ENCODE measurements at places on chromosomes 2 and 18.

DNA sequence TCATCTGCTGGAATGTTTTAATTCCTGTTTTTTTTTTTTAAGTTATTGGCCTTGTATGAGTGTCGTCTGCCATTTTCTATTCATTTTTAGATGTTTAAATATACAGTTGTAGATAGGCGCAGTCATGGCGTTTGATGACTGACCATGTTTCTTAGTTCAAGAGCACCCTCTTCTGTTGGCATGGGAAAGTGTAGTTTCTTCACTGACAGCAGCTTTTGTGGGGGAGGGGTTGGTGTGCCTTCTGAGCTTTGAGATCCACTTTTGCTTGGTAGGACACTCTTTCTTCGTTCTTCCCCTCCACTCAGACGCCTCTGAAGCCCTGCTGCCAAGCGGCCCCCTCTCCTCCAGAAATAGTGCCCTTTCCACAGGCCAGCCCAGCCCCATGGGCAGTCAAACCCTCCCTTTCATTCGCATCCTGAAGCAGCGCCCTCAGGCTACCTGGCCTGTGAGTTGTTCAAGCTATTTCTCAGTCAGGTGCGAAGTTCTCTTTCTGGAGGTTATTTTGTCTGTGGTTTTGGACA is 492.0 kb downstream of the TNS1 start:
- DNase-seq: no peak

- DNase-seq: no peak
Observed at GRCh38 chr2:64631771-64632170, 21.9 kb downstream of the SERTAD2 start.

- DNase-seq: no peak
Observed at GRCh38 chr2:25651782-25652455, 21.5 kb downstream of the DTNB start.

DNA sequence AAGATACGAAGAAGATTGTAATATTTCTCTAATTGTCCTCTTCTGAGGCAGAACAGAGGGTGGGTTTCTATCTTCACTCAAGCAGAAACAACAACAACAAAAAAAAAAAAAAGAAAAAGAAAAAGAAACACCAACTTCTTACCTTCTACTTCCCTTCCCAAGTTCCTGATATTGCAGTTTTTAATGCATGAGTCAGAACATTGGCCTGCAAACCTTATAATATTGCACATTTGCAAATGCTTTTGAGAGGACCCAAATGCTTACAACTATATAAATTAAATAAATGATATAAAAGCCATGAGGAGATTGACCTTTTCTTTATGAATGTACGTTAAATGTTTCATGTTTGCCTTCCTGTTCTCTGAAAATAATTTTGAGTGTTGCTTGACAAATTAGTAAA is 37.3 kb downstream of the PAX3 start:
- DNase-seq: no peak

DNA sequence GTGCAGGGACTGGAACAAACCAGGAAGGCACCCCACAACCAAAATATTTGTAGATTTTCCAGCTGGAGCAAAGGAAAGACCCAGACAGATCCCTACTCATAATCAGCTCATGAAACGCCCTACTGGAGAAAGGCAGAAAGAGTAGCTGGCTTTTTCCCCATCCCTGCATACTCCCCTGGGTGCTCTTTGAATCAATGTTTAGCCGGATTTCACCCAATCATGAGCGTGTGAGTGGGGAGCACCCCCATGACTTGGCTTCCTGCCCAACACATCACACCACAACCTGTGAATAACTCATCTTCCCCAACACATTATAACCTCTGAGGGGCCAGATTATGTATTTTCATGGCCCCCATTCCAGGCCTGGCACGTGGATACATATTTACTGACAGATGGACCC is 35.1 kb upstream of the SLC14A1 start:
- DNase-seq: no peak

- no peak for DNase-seq
Observed at GRCh38 chr2:202377207-202377761, 1.2 kb downstream of the BMPR2 start.

GRCh38 chr2:13240789-13241487 is 524.2 kb downstream of the TRIB2 start:
- DNase-seq: no peak

- DNase-seq: no peak
Observed at GRCh38 chr2:241842620-241843211, 16.0 kb downstream of the PDCD1 start.

GRCh38 chr2:5144159-5144558 is 548.0 kb upstream of the SOX11 start:
- no peak for DNase-seq

GRCh38 chr2:5766561-5766960 is 74.4 kb downstream of the SOX11 start:
- DNase-seq: peak; percentile 52

DNA sequence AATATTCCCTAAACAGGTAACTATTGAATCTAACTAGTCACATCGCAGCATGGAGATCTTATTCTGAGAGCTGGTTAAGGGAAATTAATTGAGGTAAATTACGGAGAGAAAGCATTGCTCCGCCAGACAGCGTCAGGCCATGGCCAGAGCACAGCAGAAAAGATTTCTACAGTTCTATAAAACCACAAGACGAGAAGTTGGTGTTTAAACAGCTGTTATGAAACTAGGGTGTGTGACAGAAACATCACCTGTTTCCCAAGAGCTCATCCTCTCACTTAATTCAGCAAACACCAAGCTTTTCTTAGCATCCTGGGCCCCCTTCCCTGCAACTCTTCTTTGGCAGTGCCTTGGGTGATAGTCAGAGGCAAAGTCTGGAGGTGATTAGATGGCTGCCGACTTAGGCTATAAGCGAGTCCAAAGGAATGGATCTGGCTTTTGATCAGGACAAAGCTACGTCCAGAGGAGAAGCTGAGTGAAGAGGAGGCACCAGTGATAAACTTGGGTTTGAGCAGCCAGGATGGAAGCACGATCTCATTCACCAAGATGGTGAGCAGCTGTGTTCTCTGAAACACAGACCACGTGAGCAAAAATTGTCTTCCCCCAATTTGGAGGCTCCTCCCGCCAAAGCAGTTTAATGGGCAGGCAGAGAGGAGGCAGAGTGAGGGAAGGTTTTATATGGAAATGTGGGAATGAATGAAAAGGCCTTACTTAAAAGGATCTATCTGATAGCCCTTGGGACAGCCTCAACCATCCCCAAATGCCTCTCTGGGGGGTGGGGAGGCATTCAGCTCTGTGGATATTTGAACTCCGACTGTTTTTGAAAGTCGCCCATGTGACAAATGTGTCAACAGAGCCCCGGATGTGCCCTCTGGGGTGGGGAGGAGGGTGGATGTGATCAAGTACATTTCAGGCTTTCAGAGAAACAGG is 57.8 kb downstream of the PKDCC start:
- DNase-seq: no peak

- no peak for DNase-seq
Observed at GRCh38 chr2:234423884-234424283, 73.0 kb downstream of the ARL4C start.

DNA sequence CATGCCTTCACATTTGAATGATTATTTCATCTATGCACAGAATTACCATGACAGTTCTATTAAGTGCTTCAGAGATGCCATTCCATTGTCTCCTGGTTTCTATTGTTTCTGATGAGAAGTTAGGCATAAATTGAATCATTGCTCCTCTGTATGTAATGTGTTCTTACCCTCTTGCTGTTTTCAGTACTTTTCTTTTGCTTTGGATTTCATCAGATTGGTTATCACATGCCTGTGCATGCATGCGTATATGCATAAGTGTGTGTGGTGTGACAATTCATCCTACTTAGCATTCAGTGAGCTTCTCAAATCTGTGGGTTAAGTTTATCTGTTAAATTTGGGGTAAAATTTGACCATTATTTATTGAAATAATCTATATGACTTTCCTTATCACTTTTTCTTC is 263.3 kb upstream of the RND3 start:
- DNase-seq: no peak

DNA sequence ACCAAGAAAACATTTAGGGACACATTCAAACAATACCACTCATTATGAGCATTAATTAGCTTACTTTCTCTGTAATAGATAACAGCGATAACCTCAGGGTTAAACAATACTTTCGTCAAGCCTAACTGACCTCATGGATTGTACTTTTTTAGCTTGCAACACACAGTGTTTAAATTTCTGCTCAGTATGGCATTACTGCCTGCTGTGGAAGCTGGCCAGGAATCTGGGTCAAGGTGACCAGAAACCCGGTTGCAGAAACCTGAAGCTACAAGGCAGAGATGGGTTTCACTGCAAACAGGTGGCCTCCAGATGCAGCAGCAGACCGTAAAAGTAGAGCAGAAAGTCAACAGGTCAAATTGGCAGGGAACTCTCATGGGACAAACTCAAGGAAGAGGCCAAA is 123.8 kb upstream of the FHL2 start:
- no peak for DNase-seq

GRCh38 chr18:56709463-56709862 is 58.3 kb downstream of the WDR7 start:
- DNase-seq: peak; percentile 58

DNA sequence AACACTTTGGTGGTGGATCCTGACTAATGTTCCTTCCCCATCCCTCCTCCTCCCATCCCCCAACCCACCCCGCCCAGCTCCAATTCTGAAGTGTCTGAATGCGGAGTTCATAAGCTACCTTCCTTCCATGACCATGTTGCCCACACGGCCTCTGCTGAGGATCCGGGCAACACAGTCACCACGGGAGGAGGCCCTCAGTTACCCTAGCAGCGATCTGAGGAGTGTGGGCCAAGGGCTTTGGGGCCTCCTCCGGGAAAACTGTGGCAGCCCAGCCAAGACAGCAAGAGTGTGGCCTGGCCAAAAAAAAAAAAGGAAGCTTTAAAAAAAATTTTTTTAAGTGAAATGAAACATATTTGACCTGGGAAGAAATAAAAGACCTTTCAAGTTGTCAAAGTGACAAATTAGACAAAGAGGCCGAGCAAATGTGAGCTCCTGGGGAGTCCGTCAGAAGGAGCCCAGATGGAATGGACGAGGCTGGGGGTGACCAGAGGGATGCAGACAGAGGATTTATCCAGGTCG is 169.0 kb upstream of the PKDCC start:
- no peak for DNase-seq

GRCh38 chr2:53452400-53452799 is 315.2 kb upstream of the CHAC2 start:
- no peak for DNase-seq

- DNase-seq: no peak
Observed at GRCh38 chr2:48043746-48044145, 137.4 kb upstream of the FBXO11 start.

DNA sequence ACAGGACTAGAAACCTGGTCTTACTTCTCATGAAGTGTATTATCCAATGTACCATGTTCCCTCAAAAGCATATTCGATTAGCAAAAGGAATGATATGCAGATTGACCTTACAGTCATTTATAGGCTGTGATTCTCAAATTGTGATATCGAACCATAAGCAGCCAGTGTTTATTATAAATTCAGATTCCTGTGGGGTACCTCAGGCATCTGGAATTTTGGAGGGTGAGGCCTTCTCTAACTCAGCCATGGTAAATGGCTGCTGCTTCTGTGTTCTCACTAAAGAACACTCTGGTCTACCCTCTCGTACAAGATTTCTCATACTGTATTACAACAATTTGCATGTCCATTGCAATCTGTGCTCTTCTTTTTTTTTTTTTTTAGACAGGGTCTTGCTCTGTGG is 84.5 kb downstream of the PRPF40A start:
- DNase-seq: no peak

GRCh38 chr2:200756618-200757321 is 54.9 kb upstream of the BZW1 start:
- peak; percentile 41 for DNase-seq

DNA sequence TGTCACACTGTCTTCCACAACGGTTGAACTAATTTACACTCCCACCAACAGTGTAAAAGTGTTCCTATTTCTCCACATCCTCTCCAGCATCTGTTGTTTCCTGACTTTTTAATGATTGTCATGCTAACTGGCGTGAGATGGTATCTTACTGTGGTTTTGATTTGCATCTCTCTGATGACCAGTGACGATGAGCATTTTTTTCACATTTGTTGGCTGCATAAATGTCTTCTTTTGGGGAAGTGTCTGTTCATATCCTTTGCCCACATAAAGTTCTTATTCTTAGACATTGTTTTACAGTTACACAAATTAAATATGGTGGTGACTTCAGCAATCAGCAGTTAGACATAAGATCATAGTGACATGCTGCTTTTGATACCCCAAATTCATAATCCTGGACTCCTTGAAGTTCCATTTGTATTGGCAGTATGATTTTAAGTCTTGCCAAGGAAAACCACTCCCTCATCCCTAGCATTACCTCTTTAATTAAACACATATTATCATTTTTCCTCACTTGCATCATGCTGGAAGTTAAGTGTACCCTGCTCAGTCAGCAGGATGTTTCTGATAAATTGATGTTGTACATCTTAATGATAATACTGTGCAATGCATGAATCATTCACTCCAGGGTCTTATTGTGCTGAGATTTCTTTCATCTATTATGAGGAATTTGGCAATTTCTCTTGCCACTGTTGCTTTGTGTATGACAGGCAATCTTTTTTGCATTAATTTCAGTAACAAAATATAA is 67.6 kb upstream of the STAT1 start:
- DNase-seq: no peak

- DNase-seq: no peak
Observed at GRCh38 chr2:72037261-72037666, 110.4 kb downstream of the CYP26B1 start.

DNA sequence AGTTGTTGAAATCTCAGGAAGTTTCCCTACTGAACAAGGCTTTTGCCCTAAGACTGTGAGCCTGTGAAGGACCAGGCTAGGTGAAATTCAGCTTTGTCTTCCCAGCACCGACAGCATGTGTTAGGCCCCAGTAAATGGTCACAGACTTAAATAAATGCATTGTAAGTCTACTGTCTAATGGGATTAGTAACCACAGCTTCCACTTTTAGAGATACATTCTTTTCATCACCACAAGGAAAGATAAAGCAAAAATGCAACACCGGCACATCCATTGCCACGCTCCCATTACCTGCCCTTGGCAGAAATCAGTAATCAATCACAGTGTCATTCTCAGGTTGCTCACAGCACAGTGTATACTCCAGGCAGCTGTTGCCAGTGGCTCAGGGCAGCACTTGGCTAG is 59.3 kb downstream of the CRACDL start:
- DNase-seq: no peak

- DNase-seq: no peak
Observed at GRCh38 chr18:77401173-77401572, 151.5 kb downstream of the GALR1 start.

Measured in AG04449 (cell line).